T-helper 1 cell (primary cell): ENCODE measurements at places on chromosomes 11 and 22.
A peak's percentile ranks its signal among the peaks of the same experiment; 100 is the strongest.

DNA sequence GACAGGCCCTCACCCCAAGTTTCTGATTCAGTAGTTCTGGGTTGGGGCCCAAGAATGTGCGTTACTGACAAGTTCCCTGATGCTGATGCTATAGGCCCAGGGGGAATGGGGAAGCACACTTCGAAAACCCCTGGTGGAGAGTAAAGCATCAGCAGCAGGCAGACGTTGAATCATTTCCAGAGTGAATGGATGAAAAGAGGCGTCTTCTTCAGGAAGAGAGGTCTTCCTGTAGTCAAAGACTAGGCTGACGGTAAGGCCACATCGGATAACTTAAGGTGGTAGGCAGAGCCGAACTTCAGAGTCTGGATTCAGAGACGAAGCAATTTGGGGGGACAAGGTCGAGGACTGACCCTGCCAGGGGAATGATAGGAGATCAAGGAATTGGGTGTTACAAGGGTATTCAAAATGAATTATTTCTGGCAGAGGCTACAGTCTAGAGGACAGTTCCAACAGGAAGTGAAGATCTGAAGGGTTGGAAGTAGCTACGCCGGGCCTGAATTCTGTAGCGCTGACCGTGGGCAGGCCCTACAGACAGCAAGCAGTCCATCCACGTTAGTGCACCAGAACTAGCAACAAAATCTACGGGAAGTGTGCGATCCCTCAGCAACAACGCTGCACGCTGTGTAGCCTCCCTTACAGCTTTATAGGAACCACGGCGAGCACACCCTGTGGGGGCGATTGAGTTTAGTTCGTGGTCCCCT lies 862 bp upstream of the CENATAC start:
- DNase-seq = no peak

DNA sequence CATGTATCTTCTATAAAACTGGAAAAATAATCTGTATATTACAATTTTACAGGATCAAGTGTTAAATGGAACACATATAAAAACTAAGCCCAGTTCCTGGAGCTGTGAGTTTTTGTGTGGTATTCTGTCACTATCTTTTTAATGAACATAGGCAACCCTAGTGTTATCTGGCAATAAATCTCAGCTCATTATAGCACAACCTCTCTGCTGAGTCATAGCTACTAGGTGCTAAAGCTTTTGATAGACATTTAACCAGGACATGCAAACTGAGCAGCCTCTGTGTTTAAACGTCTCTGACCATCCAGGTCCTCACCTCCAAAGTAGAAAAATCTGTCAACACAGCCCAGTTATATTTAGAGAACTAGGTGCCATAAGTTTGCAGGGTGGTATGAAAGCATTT lies 91.0 kb upstream of the CARD18 start:
- no peak for DNase-seq

- DNase-seq = no peak
Measured at GRCh38 chr22:28893810-28894209, 10.4 kb downstream of the ZNRF3 start.

DNA sequence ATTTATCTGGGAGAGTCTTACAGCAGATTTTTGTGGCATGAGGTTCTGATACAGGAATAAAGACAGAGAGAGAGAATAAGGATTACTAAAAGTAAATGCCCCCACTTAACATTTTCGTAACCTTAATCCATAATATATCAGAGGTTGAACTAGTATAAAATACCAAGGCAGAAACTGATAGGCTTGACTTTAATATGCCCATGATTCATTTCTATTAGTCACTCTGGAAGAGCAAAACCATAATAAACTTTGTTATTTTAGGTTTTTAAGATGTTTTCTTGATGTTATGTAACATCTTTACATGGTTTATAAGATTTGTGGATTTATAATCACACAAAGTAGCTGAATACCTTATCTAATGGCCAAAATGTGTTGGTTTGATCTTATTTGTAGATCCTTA lies 19.1 kb downstream of the GUCY1A2 start:
- DNase-seq = no peak

DNA sequence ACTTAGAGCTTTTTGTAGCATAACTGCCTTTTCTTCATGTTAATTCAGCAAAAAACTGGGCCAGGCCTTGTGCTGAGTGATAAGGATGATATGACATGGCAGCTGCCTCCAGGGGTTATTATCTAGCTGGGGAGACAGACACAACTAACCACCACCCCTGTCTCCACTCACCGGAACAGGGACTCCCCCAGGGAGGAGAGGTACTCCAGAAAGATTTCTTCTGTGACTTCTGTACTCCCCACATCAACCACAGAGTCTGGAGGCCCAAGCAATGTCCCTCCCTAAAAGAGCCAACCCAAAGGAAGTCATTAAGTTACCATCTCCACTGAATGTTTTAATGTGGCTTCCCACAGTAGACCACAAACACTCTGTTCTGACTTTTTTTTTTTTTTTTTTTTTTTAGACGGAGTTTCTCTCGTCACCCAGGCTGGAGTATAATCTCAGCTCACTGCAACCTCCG lies 14.3 kb upstream of the PMM1 start:
- peak; percentile 59 for DNase-seq

DNA sequence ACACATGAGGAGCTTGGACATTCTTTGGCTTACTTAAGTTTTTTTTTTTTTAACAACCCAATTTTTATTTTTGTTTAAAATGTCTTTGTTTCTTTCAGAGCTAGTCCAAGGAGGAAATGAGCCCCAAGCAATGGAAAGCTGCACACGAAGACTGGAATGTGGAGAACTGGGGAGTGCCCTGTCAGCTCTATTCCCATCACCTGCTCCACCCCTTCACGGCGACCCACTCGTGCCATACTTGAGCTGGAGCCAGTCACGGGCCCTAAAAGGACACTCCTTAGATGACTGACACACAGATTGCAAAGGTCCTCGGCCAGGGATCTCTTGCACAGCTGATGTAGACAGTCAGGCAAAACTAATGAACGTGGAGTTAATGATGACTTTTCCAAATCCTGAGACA lies 10.6 kb upstream of the SLC25A18 start:
- no peak for DNase-seq

- DNase-seq = no peak
Measured at GRCh38 chr11:118641397-118642019, 34.1 kb downstream of the PHLDB1 start.

- no peak for DNase-seq
Measured at GRCh38 chr22:32828150-32828549, 26.6 kb downstream of the TIMP3 start.

- no peak for DNase-seq
Measured at GRCh38 chr11:91795139-91795887, 429.3 kb upstream of the FAT3 start.

- no peak for DNase-seq
Measured at GRCh38 chr11:113814181-113814580, 34.6 kb downstream of the CLDN25 start.

GRCh38 chr11:109486129-109486528 lies 64.1 kb downstream of the C11orf87 start:
- DNase-seq = no peak

DNA sequence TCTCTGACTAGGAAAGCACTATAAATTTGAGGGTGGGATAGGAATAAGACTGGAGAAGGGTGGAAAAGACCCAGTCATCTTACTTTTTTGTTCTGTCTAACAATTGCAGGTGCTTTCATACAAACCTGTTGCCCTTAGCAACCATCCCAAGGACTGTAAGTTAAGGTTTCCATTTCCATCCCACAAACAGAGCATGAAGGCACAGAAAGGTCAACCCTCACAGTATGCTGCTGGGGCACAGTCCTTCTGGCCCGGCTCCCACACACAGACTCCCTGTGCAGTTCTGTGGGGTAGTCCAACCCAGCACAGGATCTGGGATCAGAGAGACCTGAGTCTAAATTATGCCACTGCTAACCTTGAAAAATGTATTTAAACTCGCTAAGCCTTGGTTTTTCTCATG lies 38.4 kb upstream of the ETS1 start:
- DNase-seq = peak; percentile 16

GRCh38 chr11:9042488-9042887 lies 38.7 kb upstream of the NRIP3 start:
- no peak for DNase-seq

- DNase-seq = no peak
Measured at GRCh38 chr22:26021516-26021915, 147.7 kb upstream of the SEZ6L start.

GRCh38 chr11:117195258-117195657 lies 3.9 kb upstream of the TAGLN start:
- DNase-seq = no peak

DNA sequence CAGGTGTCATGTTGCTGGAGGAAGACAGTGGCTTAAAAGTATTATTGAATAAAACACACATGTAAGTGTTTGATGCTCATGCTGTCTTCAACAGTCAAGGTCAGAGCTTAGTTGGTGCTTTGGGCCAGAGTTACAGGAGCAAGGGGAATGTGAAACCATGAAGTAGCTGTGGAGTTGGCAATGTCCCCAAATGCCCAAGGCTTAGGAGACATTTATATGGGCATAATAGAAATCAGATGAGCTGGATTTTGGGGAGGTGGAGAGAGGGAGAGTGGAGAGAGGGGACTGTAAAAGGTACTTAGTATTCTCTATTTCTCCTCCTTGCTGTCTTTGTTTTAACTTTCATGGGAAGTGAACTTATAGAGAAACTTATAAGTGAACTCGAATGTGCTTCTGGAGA lies 407.8 kb downstream of the ETS1 start:
- DNase-seq = no peak

- DNase-seq = no peak
Measured at GRCh38 chr11:128862406-128862805, 4.7 kb downstream of the KCNJ1 start.
